ENCODE measurements at places on chromosomes 11 and 22. TPM values are rescaled to one million over a fixed set of nuclear protein-coding genes. Genes with fewer than 3 reads are reported as not detected.

Gene TP53AIP1
- total RNA-seq, result 32.0 TPM

Gene TSPAN18
- total RNA-seq, result 2.2 TPM

Gene PLAAT2
- 0.19 TPM for total RNA-seq

Gene RELT
- 10.4 TPM for total RNA-seq

Gene PRODH
- 3.3 TPM for total RNA-seq

Gene PTPN5
- total RNA-seq, result 0.09 TPM

Gene PLEKHB1
- total RNA-seq, result 4.7 TPM

Gene VPS51
- total RNA-seq, result 110 TPM
